Suppressor macrophage (primary cell): ENCODE measurements at places on chromosomes 6 and 20.

DNA sequence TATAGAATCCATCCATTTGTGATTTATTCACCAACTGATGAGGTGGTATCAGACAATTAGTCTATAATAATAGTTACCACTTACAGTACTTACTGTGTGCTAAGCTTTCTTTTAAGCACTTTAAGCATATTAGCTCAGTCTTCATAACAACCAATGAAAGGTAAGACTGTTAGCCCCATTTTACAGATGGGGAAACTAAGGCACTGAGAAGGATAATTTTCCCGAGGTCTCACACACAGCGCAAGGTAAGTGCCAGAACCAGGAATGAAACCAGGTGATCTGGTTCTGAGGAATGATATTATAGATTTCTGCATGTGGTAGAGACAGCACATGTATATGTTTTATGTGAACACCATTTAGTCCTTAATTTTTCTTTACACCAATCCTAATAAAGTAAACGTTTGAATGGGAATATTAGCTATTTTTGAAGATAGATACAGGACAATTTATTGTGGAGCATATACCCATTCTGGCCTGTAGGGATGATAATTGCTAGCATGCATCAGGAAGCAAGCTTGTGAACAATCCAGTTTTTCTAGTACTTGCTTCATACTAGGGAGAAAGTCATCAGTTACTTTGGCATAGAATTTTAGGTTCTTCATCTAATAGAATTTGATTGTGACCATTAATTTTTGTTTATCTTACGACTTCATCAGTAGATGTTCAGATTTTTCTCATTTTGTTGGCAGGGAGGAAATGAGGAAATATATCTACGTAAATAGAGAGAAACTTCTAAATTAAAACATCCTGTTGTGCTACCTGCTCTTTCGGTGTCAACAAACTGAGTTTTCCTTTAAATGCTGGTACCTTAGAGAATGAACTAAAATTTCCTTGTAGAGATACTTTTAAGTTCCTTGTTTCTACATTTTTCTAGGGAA, 3.0 kb downstream of the YWHAB start:
- no peak for DNase-seq

GRCh38 chr6:169589293-169589692, 112.5 kb downstream of the WDR27 start:
- no peak for DNase-seq

DNA sequence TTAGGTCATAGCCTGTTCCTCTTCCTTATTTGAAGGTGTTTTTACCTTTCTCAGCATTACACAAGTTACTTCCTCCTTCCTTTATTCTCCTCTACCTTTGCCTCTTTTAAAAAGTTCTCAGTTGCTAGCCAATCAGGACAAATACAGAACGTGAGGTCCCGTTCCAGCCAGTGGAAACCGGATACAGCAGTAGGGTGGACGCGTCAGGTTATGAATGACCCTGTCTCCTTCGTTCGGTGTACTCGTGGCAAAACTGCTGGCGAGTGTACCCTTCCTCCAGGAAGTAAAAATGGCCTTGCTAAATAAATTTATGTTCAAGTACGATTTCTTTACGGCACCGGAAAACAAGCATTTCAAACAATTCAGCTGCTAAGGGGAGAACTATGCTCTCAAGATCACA, 77.0 kb upstream of the MLN start:
- DNase-seq, result no peak

DNA sequence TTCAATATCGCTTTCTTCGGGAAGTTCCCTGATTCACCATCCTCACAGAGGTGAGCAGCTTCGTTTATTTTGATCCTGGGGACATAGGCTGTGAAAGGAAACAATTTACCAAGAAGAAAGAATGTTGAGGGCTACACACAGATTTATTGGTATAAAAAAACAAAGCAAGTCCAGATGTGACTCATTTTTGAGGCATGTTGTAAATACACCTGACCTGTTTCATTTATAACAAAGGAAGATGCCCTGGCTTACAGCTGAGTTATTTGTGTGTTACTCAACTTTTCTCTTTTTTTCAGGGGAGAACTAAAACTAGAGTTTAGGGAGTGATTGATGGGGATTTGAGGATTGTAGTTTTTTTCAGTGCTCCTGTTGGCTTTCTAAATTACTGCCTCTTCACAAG, 489.5 kb downstream of the CBLN4 start:
- DNase-seq, result no peak

- DNase-seq, result no peak
Observed at GRCh38 chr20:56978475-56978874, 288.0 kb downstream of the BMP7 start.

GRCh38 chr6:52286798-52287432, 2.4 kb upstream of the MCM3 start:
- DNase-seq, result peak; percentile 89

GRCh38 chr6:39962831-39963230, 28.6 kb upstream of the MOCS1 start:
- DNase-seq, result no peak
